Motor neuron (in vitro differentiated cells): ENCODE measurements at places on chromosomes 12 and 14. TPM values are rescaled to one million over a fixed set of nuclear protein-coding genes. Genes with fewer than 3 reads are reported as not detected.
A peak's percentile ranks its signal among the peaks of the same experiment; 100 is the strongest.

DNA sequence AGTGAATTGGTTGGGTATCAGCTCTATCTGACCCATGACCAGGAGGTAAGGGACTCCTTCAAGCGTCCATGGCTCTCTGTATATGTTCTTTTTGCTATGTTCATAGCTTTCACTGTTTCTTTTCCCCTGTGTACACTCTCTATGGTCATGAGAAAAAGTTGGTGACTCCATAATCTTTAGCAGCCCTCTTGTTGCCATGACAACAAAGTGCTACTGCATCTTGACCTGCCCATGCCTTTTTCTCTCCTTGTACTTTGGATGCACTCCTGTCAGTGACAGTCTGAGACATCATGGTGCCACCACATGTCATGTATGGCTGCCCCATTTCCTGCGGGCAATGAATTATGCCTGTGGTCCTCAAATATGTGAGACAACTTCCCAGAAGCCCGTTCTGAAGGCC lies 280.2 kb downstream of the TMEM121 start:
- ATAC-seq: no peak

DNA sequence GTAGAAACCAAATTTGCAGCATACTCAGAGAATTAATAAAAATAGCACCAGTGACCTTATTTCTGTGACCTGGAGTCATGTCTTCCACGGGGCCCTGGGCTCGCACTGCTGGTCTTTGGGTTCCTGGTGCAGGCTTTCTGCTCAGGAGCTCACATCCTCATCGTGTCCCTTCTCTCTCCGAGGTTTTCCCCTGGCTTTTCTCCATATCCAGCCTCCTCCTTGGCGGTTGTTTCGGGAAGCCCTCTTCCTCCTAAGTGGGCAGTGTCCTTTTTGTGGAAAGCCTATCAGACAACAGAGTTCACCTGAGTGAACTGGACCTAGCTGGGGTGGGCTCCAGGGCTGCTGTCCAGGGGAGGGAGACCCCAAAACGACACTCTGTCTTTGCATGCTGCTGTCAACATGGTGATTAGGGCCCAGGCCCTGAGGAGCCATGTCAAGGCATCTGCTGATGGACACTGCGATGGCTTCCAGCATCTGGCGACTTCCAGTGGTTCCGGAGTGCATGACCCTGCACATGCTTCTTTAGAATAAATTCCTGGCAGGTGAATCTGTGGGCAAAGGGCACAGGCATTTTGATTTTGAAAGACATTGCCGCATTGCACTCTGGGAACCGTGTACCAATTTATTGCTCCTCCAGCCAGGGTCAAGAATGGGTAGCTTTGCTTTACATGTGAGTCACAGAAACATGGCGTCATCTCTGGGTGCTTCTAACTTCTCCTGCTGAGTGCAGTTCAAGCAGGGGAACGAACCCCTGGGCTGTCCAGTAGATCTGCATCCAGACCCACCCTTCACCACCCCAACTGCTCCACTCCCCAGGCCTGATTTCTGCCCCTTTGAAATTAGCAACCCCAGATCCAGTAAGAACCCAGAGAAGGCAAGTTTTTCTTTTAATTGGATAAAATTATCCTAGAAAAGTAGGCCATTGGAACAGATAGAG lies 136.8 kb downstream of the ADGRD1 start:
- ATAC-seq: peak; percentile 34

- ATAC-seq: no peak
These were observed 14.3 kb downstream of the FAM181A start for GRCh38 chr14:93941293-93941910.

CD27 gene
- total RNA-seq: 2.0 TPM in 1 of 2 replicates, not detected in the other

- peak; percentile 64 for ATAC-seq
These were observed 13.0 kb upstream of the NELL2 start for GRCh38 chr12:44889162-44889561.

- ATAC-seq: no peak
These were observed 26.2 kb upstream of the DYNC1H1 start for GRCh38 chr14:101937926-101938767.

DACT1 gene
- total RNA-seq: 34.4 and 36.2 TPM in 2 replicates

DNA sequence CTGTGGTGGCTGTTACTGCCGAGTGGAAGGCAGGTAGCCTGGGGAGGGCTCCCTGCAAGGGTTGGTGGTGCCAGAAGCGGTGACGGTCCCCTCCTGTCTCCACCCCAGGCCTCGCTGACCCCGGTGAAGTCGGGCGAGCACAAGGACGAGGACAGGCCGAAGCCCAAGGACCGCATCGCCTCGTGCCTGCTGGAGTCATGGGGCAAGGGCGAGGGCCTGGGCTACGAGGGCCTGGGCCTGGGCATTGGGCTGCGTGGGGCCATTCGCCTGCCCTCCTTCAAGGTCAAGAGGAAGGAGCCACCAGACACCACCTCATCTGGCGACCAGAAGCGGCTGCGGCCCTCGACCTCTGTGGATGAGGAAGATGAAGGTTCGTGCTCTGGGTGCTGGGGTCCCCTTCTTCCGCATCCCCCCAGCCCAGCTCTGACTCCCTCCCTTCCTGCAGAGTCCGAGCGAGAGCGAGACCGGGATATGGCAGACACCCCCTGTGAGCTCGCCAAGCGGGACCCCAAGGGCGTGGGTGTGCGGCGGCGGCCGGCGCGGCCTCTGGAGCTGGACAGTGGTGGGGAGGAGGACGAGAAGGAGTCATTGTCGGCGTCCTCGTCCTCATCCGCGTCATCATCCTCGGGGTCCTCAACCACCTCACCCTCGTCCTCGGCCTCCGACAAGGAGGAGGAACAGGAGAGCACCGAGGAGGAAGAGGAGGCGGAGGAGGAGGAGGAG lies 13.3 kb downstream of the SETD1B start:
- ATAC-seq: no peak

DNA sequence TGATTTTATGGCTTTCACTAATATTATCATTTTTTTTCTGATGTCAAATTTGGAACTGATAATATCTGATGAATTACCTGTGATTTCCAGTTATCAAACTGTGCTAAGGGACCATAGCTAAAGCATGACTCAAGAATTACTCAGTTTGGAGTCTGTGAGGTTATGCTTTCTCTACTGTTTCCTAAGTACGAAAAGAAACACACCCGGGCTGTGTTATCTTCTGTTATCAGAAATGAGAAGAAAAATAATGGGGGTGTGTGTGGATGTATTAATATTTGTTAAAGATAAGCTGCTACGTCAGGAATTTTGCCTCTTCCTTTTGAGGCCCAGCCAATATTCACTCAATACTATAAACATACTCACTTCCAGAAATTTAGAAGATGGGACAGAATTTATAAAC lies 1401.9 kb upstream of the FLRT2 start:
- ATAC-seq: no peak

DNA sequence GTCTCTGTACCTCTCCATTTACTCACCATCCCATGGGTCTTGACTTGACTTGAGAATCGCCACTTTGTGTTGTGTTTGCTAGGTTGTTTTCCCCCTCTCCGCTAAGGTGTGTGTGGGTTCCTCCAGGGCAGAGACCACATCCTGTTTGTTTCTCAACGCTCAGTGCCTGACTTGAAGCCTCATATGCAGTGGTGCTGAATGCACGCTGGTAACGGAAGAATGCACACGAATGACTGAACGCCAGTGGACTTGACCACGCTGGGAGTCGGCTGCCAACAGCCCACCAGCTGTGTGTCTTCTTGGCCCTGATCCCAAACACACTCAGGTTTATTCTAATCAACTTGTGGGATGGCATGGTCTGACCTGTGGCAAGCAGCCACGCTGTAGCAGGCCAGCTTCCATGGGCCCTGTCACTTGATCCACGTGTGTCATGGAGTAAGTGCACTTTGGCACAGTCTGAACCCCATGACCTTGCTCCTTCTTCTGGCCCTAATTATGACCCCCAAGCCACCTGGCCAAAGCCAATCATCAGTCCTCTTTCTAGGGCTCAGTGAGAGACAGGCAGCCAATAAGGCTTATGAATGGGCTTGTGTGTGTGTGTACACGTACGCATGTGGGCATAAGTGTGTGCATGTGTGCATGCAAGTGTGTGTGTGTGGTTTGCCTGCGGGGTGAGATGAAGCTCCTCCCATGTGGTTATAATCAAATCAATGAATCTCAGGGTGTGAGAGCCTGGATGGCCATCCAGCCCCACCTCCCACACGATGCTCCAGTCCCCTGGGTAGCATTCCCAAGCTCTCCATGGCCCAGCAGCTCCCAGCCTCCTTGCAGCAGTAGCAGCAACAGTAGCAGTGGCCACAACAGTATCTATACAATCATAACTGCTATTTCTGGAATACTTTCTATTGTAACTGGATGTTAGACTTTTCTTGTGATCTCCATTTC lies 6.4 kb upstream of the TC2N start:
- no peak for ATAC-seq

DNA sequence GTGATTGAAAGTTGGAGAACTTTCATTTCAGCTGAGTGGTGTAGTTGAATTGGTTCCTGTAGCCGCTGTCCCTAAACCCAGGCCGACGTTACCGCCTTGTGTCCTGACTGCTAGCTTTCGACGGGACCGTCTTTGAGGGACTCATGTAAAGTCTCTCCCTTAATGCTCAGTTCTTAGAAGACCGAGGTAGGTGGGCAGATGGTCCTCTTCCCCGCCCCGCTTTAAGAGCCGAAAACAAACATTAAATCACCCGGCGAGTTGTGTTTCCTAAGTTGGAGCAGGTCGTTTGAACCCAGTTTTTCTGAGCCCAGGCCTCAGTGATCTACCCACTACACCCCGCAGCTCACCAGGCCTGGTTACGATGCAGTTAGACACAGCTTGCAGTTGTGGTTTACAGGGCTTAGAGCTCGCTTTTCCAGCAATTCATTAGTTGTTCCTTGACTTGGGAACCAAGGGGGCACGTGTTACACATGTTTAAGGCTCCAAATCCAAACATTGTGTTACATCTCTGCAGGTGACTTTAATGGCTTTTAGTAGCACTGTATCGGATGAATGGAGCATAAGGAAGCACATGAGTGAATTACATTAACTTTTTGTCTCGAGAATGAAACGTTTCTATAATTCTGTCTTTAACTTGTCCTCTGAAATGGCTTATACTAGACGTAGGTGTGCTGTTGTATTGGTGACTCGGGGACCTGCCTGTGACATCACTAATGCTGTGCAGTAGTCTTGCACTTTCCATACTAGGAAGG lies 790 bp downstream of the NEDD1 start:
- peak; percentile 24 for ATAC-seq

DNA sequence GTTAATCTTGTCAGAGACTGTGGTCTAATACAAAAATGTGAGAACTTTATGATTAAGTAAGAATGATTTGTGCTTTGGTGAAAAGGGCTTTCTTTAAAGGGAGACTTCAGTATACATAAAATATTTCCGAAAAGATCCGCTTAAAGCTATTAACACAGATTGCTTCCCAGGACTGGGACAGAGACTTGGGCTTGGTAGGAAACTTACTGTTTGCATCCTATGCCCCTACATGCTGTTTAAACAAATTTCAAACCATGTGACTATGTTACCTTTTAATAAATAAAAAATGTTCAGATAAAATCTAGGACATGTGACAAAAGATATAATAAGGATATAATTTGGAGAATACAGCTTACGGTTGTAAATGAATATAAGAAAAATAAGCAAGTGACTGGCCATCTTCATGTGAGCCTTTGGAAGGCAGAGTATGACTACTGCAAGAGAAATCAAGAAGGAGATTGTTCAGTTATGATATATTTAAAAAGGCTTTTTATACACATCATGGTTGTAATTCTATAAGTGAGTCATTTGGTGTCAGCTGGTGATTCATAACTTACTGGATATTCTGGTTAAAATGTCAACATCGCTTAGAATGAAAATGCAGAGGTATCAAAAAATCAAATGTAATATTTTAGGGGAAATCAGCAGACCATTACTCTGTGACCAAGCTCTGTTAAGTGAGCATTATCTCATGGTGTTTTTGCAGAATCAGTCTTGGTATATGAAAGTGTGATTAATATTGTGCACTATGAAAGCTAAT lies 234.7 kb upstream of the E2F7 start:
- ATAC-seq: no peak

EPYC gene
- total RNA-seq: not detected in 2 replicates
